Stimulated activated CD8-positive, alpha-beta memory T cell treated with anti-CD3 and anti-CD28 coated beads, Interleukin-15, amount 100 ng/mL, for 24 hours (primary cell): ENCODE measurements at places on chromosomes 11 and 22.

GRCh38 chr22:22123118-22123959 lies 121.2 kb upstream of the VPREB1 start:
- DNase-seq = no peak

DNA sequence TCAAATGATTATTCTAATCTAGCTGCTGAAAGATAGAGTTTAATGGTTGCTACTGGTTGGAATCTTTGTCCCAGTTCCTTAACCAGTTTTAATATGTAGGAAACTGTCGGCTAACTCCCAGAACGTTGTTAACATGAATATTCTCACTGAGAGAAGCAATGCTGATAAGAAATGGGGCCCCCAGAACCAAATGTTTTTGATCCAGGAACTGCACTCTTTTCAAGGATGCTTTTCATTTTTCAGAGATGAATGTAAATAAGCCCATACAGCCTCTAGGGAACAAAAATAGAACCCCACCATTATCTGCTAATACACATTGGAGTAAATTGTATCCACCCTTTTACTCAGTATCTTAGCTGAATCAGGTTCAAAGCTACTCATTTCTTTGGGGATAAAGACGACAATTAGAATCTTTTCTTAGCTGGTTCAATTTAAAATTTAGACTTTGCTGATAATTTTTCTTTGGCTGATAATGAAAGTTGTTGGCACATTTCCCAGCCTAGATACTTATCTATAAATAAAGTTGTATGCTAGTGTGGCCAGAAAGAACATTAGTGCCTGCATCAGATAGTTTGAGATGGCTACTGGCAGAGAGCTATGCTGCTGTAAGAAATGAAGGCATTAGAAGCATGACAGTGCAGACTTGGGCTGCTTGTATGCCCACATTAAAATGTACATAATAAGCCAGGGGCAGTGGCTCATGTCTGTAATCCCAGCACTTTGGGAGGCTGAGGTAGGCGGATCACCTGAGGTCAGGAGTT lies 323.3 kb upstream of the PDGFD start:
- DNase-seq = no peak

- DNase-seq = no peak
These were observed 1.1 kb downstream of the FCHSD2 start for GRCh38 chr11:73141031-73141308.

- DNase-seq = no peak
These were observed 908 bp downstream of the NADSYN1 start for GRCh38 chr11:71453918-71454304.

DNA sequence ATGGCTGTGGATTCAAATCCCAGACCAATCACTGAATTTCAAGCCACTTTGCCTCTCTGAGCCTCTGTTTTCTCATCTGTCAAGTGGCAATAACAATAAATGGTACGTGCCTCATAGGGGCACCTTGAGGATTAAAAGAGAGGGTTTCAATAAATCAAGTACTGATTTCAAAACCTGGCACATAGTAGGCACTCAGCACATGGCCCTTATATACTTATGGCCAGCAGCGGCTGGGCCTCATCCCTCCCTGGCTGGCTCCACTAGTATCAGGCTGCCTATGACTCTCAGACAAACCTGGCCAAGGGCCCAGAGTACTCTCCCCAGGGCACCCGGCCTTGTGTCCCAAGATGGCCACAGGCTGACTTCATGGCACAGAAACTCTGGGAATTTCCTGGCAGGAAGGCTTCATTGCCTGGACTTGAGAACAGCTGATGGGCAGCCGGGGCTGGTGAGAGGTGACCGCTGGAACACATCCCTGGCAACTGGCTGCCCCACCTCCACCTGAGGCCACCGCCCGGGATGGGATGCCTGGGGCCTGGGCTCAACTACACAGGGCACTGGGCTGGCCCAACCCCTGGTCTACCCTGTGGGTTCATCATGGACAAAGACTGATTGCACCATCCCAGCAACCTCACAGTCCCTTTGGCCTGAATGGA lies 3.4 kb downstream of the FADS3 start:
- DNase-seq = no peak
